ENCODE measurements at places on chromosomes 3 and 15. TPM values are rescaled to one million over a fixed set of nuclear protein-coding genes. Genes with fewer than 3 reads are reported as not detected.

DNA sequence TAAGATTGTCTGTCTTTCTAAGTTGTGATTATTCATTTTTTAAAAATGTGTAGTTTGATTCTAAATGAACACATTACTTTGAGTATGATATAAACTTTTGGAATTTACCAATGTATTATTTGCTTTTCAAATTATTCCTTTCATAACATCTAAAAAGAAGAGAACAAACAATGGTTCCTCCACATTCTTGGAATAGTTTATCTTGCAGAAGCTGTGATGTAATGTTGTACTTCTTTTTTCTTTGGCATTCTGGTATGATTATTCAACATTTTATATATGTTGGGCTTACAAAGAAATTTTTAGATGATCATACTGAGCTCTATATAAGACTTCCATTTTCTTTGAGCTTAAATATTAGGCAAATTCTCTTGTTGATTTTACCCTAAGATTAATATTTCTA, 419.2 kb downstream of the DIPK2A start:
- DNase-seq = no peak

DNA sequence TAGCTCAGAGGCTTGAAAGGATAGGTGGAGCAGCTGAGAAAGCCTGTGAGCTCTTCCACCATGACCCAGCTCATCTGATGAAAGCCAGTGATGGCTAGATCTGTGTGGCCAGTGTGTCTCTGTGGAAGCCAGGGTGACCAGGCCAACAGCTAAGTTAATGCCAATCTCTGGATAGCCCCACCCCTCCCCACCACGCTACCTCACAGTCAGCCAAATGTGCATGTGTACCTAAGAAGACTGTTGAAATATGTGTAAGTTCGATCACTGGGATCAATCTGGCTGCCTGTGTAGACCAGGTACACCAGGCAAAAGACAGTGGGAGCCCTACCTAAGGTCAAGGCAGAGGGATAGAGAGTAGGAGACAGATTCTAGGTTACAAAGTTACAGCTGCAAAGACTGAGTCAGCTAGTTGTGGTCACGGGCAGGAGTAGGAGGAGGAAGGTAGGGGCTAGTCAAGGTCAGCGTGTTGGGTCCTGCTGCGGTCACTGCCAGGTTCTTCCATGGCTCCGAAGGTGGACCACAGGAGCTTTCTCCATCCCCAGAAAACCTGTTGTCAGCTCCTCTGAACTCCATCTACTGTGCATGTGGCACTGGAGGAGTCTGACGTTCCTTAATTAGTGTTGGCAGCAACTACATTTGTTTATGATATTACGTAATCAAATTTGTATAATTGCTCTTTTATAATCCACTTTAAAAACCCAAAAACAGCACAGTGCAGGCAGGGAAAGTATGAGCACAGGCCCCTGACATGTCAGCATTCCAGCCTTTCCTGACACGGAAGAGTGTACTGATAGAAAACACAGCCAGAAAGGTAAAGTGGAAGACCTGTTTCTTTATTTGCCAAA, 318.0 kb downstream of the CLSTN2 start:
- no peak for DNase-seq

- DNase-seq = no peak
Measured at GRCh38 chr3:6228958-6229683, 631.8 kb upstream of the GRM7 start.

DNA sequence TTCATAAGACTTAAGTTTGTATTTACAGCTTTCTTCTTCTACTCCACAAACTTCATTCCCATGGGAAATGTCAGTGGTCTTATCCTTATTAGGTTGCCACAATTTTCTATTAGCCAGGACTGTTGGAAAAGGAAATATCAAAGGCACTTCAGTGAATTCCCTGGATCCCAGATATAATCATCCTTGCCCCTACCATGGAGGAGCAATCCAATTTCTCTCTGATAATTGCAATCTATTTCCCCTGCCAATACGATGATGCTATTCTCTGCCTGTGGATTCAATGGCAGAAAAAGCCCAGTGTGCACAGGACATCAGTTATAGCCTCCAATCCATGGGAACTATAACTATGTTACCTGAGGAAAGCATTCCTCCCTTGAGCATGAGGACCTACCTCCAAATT, 536.4 kb upstream of the UBE2E2 start:
- DNase-seq = no peak

GRCh38 chr3:36393563-36393962, 13.3 kb downstream of the STAC start:
- DNase-seq = no peak

GRCh38 chr15:73927476-73928240, 1.4 kb downstream of the LOXL1 start:
- DNase-seq = peak; percentile 59

- DNase-seq = no peak
Measured at GRCh38 chr3:148173851-148174250, 523.9 kb upstream of the AGTR1 start.

DNA sequence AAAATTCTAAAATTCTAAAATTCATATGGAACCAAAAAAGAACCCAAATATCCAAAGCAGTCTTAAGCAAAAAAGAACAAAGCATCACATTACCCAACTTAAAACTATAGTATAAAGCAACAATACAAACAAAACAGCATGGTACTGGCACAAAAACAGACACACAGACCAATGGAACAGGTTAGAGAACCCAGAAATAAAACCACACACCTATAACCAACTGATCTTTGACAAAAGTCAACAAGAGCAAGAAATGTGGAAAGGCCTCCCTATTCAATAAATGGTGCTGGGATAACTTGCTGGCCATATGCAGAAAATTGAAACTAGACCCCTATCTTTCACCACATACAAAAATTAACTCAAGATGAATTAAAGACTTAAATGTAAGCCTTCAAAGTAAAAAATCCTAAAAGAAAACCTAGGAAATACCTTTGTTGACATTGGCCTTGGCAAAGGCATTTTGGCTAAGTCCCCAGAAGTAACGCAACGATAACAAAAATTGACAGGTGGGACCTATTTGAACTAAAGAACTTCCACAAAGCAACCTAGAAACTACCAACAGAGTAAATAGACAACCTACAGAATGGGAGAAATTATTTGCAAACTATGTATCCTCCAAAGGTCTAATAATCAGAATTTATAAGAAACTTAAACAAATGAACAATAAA, 56.9 kb downstream of the TTBK2 start:
- DNase-seq = no peak

- no peak for DNase-seq
Measured at GRCh38 chr15:99224372-99225214, 24.8 kb downstream of the TTC23 start.

DNA sequence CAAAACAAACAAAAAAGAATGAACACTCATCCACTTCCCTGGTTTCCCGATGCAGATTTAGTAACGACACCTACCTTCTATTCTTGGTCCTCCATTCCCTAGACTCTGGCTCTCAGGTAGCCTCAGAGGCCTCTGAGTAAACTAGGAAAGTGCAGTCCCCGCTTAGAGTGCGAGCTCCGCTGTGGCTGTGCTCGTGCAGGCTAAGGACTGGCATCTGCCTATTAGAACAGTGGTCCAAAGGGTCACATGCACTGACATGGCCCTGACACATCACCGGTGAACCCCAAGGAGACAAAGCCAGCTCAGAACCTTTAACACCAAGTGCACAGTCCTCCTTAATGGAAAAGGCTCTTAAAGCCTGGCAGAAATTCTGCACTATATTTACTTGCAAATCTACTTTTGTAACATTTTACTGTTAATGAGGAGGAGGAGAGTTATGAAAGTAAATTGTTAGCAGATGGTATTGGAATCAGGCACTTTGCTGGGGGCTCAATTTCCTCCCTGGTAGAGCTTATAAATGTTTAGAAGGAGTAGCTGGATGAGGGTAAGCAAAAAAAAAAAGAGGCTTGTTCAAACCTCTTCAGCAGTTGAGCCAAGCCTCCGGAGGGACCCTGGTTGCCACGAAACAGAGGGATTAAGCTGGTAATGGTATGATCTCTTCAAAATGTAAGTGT, 31.1 kb downstream of the VGLL4 start:
- DNase-seq = no peak

GRCh38 chr3:107235928-107236315, 141.3 kb upstream of the CCDC54 start:
- peak; percentile 67 for DNase-seq

DNA sequence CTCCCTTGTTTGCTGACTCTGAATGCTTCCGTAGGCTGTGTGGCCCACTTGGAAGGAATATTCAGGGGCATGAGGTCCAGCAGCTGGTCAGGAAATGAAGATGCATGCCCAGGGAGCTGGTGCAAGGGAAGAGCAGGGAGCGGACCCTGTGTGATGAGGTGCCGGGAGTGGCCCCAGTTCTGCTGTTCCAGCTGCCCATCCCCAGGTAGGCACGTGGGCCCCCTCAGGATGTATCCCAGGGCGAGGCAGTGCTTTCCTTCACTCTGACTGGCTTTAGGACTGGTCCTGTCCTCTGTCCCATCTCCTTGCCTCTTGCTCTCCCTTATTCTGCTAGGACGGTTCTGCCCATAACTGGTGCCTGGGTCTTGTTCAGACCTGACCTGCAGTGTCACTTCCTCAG, 1.1 kb upstream of the FAM3D start:
- no peak for DNase-seq

DNA sequence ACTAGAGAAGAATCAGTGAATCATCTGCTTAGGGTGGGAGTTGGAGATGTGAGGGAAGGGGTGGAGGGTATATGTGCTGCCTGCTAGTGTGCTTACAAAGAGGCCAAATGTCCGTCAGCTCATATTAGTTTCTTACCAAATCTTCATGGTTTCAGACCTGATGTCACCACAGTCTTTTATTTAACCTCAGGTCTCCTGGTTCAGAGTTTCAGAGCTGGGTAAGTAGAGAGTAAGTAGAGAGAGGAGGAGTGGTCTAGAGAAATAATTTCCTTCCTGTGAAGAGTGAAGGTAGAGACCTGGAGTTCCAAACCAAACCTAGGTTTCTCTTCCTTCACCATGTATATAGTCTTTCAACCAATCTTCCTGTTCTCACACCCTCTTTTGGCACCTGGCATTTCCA, 17.5 kb upstream of the P2RY1 start:
- DNase-seq = no peak

DNA sequence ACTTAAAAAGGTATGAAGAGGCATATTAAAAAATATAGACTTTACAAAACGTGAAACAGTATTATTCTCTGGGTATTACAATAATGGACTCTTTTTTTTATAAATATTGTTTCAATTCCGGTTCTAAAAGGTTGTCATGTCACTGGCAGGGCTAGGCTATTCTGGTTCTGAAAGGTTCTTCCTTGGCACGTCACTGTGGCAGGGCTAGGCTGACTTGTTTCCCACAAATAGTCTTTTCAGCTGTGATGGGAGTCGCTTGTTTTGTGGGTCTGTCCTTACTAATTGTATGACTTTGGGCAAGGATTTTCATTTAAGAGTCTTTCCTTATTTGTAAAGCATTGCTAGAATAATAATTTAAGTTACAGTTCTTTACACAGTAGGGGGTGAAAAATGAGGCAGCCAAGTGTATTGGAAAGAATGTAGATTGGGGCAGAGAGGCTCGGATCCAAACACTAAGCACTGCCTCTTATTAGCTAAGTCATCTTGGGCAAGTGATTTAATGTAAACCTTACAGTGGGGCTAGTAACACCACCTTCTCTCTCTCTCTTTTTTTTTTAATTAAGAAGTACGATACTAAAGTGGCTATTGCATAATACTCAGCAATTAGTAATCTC, 12.4 kb upstream of the MELTF start:
- DNase-seq = no peak

- DNase-seq = no peak
Measured at GRCh38 chr15:63708126-63708772, 111.1 kb downstream of the FBXL22 start.

DNA sequence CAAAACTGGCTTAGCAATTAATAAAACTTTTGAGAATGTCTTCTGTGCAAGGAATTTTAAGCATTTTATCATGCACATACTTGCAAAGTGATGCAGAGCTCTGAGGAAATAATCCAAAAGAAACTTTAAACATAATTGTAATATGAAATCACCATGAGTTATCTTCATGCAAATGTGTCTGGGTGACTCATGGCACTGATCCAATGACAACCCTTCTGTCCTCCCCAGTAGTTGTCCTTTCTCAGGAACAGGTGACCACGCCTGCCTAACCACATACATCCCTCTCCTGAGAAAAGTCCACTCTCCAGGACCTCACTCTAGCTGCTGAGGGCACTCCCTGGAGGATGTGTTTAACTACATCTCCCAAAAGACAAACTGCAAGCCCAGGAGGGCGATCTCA, 530.6 kb upstream of the IL12A start:
- DNase-seq = no peak

- DNase-seq = no peak
Measured at GRCh38 chr15:50187525-50187924, 5.5 kb downstream of the SLC27A2 start.

GRCh38 chr3:114285648-114286230, 8.1 kb upstream of the TIGIT start:
- DNase-seq = no peak

DNA sequence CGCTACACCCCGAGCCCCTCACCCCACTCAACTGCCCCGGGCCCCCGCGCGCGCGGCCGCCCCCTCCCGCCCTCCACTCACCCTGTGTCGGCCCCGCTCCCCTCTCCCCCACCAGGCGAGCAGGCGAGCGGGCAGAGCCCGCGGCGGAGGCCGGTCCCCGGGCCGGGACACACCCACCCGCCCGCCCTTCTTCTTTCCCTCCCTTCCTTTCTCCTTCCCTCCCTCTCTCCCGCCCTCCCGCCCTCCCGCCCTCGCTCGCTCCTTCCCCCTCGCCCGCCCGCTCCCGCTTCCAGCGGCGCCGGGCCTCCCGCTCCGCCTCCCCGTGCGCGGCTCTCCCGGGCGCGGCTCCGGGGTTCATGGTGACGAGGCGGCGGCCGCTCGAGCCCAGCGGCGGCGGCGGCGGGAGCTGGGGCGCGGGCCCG, at the start of gene CTDSPL:
CTDSPL (plus strand) TSS at position 261 of the 422 bp plus-strand sequence. CDS start 320 bp downstream, outside the sequence.
- no peak for DNase-seq

GRCh38 chr3:71339049-71339448, 244.5 kb downstream of the FOXP1 start:
- DNase-seq = no peak

GRCh38 chr3:161069511-161070251, 35.5 kb downstream of the B3GALNT1 start:
- DNase-seq = no peak

GRCh38 chr15:31485431-31485830, 158.8 kb downstream of the KLF13 start:
- no peak for DNase-seq

DNA sequence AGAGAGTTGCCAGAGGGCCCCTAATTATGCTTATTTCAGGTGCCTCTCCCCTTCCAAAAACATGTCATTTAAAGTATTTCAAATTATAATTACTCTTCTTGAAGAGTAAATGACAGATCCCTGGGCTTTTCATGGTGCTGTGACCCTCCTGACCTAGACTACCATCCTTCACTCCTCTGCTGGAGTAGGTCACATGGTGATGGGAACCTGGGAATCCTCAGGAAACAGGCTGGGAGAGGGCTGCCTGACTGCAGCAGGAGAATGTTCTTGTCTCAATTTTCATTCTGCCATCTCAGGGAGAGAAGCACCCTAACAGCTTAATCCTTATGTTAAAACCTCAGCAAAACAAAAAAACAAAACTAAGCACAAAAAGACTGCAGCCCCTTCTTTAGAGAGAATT, 24.6 kb downstream of the PGBD4 start:
- no peak for DNase-seq

GRCh38 chr15:57036352-57036751, 117.9 kb downstream of the TCF12 start:
- DNase-seq = no peak

CFAP92 gene
- total RNA-seq = 3.3 TPM

RTP3 gene
- total RNA-seq = not detected

OXTR gene
- total RNA-seq = 6.0 TPM

CFAP100 gene
- total RNA-seq = 0.40 TPM

GCNT3 gene
- 72.3 TPM for total RNA-seq

TMCO5A gene
- total RNA-seq = 0.14 TPM

CCR8 gene
- total RNA-seq = not detected

GATM gene
- total RNA-seq = 136 TPM
